Fibroblast of villous mesenchyme (primary cell): ENCODE measurements at places on chromosomes 1 and 21.

DNA sequence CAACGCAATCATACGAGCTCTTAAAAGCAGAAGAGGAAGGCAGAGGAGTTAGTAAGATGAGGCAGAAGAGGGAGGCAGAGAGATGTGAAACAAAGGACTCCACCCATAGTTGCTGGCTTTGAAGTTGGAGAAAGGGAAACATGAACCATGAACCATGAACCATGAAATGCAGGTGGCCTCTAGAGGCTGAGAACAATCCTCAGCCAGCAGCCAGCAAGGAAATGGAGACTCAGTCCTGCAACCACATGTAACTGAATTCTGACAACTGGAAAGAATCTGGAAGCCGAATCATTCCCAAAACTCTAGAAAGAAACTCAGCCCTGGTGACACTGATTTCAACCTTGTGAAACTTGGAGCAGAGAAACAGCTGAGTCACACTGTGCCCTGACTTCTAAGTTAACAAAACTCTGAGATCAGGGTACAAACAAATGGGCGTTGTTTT is 10.1 kb downstream of the DIPK1A start:
- peak; percentile 76 for DNase-seq

DNA sequence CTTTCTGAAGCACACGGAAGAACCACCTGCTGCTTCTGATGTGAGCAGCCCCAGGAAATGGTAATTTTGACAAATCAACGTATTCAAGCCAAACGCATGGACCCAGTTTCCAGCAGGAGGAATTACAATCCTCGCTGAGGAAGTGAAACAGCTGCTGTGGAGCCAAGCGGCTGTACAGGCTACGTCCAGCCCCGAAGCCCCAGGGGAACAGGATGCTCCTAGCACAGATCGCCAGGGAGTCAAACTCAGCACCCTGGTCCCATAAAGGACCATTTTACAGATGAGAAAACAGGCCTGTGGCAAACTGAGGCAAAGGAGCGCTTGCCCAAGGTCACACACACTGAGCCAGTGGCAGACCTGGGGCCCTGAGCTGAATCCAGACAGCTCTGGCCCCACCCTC is 108.0 kb downstream of the PTPRU start:
- no peak for DNase-seq

- no peak for DNase-seq
Observed at GRCh38 chr1:233435622-233436021, 108.1 kb downstream of the MAP3K21 start.

DNA sequence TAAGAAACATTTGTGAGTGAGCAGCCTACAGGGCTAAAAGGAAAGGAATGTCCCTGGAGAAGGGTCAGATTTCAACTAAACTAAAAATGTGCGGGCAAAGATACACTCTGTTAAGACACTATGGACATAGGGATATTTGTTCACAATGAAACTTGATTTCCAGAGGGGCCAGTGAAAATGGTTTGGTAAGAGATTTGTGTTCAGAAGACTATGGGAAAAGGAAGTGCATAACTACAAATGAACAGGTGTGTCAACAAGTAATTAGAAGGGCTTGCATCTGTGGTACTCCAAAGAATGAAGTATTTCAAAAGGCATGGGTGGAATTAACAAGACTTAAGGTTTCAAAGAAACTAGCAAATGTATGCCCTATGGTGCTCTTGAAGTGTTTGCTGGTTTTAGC is 60.4 kb downstream of the NME7 start:
- DNase-seq = no peak

DNA sequence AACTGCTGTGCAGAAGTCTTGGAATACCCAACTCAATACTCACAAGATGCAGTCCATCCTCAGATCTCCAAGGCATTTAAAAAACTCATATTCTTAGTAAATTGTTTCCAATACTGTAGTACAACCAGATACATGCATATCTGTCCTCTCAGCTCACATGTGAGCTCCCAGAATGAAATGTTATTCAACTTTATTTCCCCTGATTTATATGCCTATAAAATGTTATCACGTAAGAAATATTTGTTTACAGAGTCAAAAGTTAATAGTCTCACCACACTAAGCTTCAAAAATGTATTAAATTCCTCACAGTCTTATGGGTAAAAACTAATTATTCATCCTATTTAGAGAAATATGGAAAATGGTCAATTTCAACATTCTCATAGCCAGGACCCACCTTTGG is 56.6 kb downstream of the LTN1 start:
- DNase-seq = peak; percentile 78

- DNase-seq = no peak
Observed at GRCh38 chr1:25544243-25544764, 898 bp downstream of the LDLRAP1 start.

DNA sequence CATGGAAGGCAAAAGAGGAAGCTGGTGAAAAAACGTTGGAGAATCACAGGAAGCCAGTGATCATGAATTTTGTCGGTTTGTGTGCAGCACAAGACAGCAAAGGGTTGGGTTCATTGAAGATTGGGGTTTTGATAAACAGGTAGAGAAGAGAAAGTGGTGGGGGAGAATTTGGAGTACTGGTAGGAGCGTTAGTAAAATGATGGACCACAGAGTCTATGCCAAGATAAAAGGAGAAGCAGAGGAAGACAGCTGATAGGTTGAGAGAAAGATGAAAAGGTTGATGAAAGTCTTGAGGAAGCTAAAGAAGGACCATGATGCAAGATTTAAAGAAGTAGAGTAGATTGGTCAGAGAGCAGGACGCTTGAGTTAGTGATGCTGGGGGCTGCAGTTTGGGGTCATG is 156.8 kb upstream of the POU3F1 start:
- no peak for DNase-seq

DNA sequence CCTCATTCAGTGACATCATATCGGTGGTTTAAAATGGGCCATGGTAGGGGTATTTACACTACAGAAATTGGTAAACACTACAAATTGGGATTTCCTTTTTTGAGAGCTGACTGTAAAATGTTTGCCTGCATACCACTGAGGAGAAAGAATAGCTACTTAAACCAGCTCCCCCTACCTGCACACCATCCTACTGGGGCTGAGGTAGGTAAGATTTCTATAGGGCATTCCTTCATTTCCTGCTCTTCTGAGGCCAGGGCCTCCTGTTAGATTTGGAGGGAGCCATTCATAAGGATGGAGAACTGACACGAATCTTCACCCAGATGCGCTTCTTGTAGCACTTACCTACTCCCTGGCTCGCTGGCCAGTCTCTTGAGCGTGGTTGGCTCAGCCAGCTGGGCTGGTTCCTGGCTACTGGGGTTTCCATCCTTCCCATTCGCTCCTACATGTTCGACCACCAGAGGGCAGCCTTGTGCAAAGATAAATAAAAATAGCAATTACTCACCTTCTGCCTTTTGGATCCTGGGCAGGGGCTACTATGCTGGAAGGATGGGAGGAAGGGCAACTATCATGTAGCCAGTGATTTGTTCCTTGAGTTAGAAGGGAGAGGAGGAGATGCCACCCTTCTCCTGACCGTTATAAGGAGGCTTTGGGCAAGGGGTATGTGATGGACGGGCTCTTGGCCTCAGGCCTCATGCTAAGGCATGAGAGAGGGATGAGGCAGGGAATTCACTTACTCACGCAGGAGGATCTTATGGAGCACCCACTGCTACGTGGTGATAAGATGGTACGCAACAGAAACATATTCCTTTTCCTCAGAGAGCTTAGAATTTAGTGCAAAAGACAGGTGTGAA is 10.7 kb downstream of the OPTC start:
- peak; percentile 83 for DNase-seq

- DNase-seq = no peak
Observed at GRCh38 chr21:46172863-46173528, 11.3 kb downstream of the SPATC1L start.

DNA sequence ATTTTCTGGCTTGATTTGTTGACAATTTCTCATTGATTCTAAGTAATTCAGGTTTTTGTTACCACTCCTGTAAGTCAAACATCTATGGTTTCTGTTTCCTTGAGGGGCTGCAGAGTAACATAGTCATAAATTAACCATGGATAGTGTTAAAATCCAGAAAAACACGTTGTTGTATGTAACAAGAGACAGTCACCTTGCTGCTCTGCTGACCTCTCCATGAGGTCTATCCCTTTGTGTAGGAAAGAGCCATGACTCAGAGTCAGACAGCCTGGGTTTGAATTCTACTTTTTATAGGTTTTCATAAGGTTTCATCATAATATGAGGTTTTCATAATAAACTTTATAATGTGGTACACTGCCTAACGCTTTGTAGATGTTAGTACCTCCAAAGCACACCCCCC is 27.6 kb upstream of the NBL1 start:
- DNase-seq = peak; percentile 85

GRCh38 chr1:235102993-235103411 is 25.6 kb downstream of the TOMM20 start:
- DNase-seq = no peak

DNA sequence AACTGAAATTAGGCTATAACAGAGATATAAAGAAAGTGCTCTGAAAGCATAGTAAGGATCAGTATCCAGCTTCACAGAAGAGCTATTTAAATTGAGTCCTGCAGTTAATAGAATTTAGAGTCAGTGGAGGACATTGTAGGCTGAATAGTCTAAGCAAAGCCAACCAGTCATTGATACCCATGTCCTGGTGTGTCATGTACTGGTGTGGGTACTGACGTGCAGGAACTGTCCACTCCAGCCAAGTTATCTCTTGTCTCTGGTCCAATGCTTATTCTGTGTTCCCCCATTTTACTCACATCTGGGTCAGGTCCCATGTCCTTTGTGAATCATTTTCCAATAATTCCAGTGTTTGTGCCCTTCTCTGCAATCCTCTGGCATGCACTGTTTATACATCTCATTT is 90.0 kb downstream of the MACF1 start:
- DNase-seq = no peak

DNA sequence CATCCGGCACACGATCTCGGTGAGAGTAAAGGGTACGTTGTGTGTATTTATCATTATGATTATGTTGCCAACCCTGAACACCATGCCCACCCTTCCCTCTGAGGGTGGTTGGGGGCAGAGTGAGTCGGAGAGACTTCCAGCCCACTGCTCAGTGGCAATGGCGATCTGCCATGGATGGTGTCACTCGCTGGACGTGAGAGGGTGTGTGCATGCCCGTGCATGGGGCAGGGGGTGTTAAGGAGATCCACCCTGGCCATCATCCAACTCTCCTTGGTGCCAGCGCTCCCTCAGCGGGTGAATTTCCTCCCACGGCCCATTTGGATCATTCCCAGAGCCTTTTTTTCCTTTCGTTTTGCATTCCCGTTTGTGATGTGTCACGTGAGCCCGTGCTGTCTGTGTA is 74.1 kb upstream of the CNTN2 start:
- no peak for DNase-seq

DNA sequence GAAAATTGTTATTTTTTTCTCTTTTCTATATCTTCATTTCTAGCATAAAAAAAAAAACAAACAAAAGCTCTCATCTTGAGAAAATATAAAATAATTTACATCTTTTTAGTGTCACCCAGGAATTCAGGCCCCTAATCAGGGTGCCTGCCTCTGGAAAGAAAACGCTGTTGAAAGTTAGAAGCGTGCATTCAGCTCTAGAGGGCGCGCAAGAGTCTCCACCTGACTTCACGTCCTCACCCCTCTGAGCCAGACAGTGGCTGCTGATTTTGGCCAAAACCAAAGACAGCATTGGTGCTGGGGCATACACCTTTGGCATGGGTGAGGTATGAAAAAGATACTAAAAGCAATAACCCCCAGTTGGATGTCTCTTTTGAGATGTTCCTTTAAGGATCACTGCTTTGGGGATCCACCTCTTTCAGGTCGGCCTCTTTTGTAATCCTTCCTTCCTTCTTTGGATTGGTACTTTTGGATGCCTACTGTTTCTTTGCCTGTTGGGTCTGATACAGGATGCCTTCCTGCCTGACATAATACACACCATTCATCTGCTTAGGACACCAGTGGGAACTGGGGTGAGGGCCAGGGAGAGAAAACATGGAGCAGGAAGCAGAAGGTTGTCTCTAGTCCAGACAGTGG is 77.6 kb upstream of the CHRM3 start:
- no peak for DNase-seq

- DNase-seq = peak; percentile 45
Observed at GRCh38 chr21:42574234-42575027, 60.8 kb downstream of the SLC37A1 start.

DNA sequence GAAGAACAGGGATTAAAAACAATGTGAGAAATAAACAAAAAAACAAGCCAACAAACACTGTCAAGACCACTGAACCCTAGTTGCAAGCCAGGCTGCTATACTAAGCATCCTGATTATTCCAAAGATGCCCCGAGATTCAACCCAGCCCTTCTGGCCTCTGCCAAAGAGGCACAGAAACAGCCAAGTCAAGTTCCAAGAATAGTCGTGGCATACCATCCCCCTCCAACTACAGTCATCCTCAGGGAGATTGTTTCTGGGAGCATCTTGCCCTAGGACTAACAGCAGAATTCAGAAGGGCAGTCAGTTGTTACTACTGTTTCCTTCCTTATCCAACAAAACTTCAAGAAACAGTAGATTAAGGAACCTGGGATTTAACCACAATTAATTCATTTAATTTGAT is 52.3 kb downstream of the ABL2 start:
- peak; percentile 27 for DNase-seq

DNA sequence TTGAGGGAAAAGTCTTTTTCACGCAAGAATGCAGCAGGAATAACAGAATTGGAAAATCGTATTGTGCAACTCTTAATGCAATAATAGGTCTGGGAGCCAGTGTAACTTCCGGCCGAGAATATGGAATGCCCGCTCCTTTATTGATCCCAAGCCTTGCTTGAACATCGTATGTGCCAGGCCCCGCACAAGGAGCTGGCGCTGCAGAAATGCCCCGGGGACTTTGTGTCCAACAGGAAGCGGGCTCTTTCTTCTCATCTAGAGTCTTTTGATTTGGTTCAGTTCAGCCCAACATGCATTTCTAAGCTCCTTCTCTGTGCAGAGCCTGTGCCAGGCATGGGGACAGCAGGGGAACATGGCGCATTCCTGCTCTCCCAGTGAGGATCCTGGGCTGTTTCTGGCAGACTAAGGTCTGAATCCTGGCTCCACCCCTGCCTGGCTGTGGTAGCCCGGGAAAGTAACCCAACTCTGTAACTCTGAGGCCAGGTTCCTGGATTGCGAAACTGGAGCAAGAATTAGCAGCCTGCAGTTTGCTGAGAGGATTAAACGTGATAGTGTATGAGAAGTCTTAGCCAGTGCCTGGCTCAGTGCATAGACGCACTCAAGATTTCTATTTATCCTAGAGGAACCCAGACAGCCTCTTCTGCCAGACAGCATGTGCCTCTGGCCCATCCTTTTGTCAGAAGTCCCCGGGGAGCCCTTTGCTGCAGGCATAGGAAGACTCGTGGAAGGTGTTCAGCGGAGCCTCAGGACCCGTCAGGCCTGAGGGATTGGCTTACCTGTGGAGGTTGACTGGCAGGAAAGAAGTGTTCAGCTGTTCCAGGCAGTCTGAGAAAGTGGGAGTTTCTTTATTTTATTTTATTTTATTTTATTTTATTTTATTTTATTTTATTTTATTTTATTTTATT is 987 bp upstream of the CDCP2 start:
- DNase-seq = peak; percentile 80

- DNase-seq = peak; percentile 20
Observed at GRCh38 chr1:45097944-45098343, 85.9 kb downstream of the UROD start.
